MV-4-11 (cell line): ENCODE measurements at places on chromosomes 2 and 18.
A peak's percentile ranks its signal among the peaks of the same experiment; 100 is the strongest.

DNA sequence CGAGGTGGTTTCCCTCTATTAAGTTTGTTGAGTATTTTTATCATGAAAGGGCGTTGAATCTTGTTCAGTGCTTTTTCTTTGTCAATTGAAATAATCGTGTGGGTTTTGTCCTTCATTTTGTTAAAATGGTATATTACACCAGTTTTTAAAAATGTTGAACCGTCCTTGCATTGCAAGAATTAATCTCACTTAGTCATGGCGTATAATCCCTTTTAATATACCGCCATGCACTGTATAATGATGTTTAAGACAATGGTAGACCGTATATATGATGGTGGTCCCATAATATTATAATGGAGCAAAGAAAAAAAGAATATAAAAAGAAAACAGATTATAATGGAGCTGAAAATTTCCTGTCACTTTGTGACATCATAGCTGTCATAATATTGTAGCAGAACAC is 50.6 kb downstream of the CCDC138 start:
- DNase-seq = no peak

DNA sequence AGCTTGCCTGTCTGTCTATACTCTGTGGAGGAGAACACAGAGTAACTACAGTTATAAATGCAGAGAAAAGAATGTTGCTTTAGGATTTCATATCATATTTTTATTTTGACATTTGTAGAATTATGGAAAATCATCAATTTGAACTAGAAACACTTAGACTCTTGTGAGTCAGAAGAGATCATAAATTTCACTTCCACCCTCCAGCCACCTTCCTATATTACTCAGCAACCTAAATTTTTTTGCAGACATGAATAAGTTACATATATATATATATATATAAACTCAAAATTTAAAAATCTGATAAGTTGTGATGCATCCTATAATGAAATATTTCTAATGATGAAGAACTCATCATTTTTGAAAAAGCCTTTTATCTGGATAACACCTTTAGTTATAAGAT is 172.3 kb downstream of the PIEZO2 start:
- no peak for DNase-seq

DNA sequence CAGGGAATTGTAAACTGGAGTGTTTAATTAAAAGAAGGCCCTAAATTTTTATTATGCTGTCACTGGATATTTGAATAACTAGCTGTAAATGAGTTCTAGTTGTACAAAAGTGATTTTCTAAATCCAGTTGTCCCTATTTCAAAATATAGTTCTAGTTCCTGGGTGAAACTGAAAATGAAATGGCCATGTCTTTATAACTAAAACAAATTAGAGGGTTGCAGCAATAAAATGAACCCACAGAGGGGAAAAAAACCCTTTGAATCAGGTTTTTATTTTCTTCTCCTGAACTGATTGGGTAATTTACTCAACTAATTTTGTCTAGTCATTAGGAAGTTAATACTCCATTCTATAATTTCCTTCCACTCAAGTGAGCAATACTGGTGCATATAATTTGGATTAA is 55.6 kb upstream of the MAP4K3 start:
- peak; percentile 64 for DNase-seq

GRCh38 chr2:212943351-212943750 is 208.1 kb downstream of the IKZF2 start:
- no peak for DNase-seq

DNA sequence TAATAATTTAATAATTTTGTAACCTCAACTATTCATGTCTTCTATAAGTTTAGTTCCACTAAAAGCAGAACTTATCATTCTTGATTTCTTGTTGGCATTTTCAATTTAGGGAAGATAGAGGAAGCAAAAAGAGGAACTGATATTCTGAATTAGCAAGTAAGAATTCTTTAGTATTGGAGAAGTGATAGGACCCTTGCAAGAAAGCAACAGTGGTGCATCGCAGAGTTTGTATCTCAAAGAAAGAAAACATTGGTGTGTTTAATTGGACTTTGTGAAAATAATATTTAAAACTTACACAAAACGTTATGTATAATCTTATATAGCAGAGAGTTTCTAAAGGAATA is 36.5 kb upstream of the TNFRSF11A start:
- peak; percentile 94 for DNase-seq

GRCh38 chr18:48514786-48515185 is 24.0 kb upstream of the CTIF start:
- peak; percentile 9 for DNase-seq

DNA sequence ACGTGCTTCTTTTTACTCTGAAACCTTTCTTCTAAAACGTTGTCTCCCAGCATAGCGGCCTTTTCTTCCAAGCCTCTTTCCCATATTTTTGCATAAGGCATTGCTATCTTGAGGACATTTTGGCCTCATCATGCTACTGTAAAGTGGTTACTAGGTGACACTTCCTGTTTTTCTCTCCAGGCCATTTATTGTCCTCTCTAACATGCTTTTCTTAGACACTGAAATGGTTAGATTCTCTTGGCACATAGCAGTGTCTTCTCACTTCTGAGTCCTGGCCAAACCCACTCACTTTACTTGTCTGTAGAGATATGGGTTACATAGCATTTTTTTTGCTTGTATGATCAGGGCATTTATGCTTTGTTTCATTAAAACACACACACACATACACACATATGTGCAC is 50.1 kb upstream of the KCNH7 start:
- peak; percentile 35 for DNase-seq

GRCh38 chr2:218984239-218985020 is 554 bp downstream of the FEV start:
- DNase-seq = peak; percentile 7

- no peak for DNase-seq
Observed at GRCh38 chr2:217413193-217413592, 553.3 kb upstream of the TNP1 start.

DNA sequence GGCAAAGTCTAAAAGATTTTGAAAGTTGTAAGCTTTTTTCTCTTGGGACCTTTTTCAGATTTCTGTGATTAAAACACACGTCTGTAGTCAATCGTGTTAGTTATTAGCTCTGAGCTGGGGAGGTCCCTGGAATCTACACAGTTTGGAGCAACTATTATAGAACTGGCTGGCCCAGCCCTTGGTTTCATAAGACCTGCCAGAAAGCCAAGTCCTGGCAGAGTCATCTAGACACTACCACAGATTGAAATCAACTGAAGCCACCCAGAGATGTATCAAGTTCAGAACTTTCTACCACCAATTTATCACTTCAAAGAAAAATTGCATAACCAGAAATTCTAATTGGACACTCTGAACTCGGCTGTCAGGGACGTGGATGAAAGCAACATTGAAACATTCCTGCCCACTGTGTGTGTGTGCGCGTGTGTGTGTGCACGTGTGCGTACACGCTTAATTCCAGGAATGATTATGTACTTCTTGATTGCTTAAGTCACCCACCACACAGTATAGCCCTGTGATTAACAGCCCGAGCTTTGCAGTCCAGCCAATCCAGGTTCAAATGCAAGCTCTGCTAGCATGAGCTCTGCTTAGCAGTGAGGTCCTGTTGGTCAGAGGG is 126.3 kb downstream of the TPGS2 start:
- DNase-seq = peak; percentile 2
